Calu3 (cell line): ENCODE measurements at places on chromosomes 1 and 21. TPM values are rescaled to one million over a fixed set of nuclear protein-coding genes. Genes with fewer than 3 reads are reported as not detected.

GRCh38 chr1:85137660-85138059, 63.2 kb downstream of the SYDE2 start:
- no peaks in the 10 kb centered on the region for H3K36me3 ChIP-seq
- peak overlapping the region; percentile 40 for H3K27ac ChIP-seq
- DNase-seq, result peak; percentile 76
- no peaks in the 10 kb centered on the region for H3K27me3 ChIP-seq

DNA sequence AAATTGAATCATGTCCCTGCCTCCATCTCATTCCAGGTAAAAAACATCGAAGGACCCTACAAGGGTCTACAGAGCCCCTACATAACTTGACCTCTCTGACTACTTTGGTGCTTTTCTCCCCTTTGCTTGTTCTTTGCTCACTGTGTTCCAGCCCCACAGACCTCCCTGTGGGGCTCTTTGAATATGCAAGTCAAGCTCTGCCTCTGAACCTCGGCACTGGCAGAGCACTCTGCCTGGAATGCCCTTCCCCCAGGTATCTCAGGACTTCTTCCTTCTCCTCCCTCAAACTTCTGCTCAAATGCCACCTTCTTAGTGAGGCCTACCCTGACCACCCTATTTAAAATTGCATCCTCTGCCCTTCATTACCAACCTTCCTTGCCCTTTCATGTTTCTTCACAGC, 87.8 kb upstream of the CD34 start:
- no peaks in the 10 kb centered on the region for H3K4me1 ChIP-seq
- DNase-seq, result no peak
- H3K27ac ChIP-seq, result no peak overlapping the region
- H3K4me3 ChIP-seq, result no peak overlapping the region

GRCh38 chr1:73056826-73057225, 774.5 kb upstream of the NEGR1 start:
- no peaks in the 10 kb centered on the region for H3K36me3 ChIP-seq
- H3K4me1 ChIP-seq, result no peaks in the 10 kb centered on the region
- no peak for DNase-seq
- H3K27me3 ChIP-seq, result no peaks in the 10 kb centered on the region

DNA sequence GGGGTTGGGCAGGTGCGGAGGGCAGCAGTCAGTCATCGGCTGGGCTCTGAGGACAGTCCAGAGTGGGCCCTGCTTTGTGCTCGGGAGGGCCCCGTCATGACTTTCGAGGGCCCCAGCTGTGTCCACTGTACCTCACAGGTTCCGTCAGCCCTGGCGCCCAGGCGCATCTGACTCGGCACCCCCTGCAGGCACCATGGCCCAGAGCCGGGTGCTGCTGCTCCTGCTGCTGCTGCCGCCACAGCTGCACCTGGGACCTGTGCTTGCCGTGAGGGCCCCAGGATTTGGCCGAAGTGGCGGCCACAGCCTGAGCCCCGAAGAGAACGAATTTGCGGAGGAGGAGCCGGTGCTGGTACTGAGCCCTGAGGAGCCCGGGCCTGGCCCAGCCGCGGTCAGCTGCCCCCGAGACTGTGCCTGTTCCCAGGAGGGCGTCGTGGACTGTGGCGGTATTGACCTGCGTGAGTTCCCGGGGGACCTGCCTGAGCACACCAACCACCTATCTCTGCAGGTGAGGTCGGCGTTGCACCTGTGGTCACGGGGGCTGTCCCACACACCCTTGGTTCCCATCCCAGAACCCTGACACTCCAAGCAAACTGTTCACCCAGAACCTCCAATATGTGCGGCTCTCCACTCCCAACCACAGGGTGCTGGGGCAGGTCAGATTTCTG, 7.8 kb downstream of the PODN start:
- H3K27me3 ChIP-seq, result no peaks in the 10 kb centered on the region
- no peaks in the 10 kb centered on the region for H3K4me1 ChIP-seq
- H3K36me3 ChIP-seq, result no peaks in the 10 kb centered on the region
- H3K4me3 ChIP-seq, result no peak overlapping the region
- no peak for DNase-seq

- H3K27ac ChIP-seq, result no peak overlapping the region
- H3K4me1 ChIP-seq, result no peaks in the 10 kb centered on the region
- H3K27me3 ChIP-seq, result no peaks in the 10 kb centered on the region
- no peak overlapping the region for H3K4me3 ChIP-seq
These were observed 481.1 kb upstream of the PTBP2 start for GRCh38 chr1:96240438-96240837.

Gene RGL1
- total RNA-seq, result 2.7 and 4.8 TPM in 2 replicates

Gene ZNF669
- 8.9 and 10.5 TPM in 2 replicates for total RNA-seq

Gene C8A
- not detected in 2 replicates for total RNA-seq

Gene DOP1B
- 7.1 and 10.3 TPM in 2 replicates for total RNA-seq
